ENCODE measurements at places on chromosomes 1 and 21.

DNA sequence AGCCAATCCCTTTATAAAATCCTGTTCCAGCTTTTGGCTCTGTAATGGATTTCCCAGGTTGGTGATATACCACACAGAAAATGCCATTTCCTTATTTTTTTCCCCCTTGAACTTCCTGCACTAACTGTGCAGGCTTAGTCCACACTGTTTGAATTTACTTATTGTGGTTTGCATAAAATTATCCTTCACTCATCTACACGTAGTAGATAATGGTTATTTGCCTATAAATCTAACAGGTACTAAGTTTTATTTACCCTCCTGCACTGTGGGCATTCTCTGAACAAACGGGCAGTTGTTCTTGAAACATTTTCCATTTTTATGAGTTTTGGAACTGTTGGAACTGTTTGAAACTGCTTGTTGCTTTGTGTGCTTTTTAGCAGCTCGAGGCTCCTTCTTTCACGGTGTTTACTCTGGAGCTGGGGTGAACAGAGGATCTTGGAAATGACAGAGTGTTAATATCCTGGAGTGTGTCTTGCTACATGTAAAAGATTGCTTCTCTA lies 23.0 kb upstream of the KIFAP3 start:
- no peak for DNase-seq

GRCh38 chr1:11379851-11380250 lies 99.1 kb upstream of the DISP3 start:
- DNase-seq = no peak

DNA sequence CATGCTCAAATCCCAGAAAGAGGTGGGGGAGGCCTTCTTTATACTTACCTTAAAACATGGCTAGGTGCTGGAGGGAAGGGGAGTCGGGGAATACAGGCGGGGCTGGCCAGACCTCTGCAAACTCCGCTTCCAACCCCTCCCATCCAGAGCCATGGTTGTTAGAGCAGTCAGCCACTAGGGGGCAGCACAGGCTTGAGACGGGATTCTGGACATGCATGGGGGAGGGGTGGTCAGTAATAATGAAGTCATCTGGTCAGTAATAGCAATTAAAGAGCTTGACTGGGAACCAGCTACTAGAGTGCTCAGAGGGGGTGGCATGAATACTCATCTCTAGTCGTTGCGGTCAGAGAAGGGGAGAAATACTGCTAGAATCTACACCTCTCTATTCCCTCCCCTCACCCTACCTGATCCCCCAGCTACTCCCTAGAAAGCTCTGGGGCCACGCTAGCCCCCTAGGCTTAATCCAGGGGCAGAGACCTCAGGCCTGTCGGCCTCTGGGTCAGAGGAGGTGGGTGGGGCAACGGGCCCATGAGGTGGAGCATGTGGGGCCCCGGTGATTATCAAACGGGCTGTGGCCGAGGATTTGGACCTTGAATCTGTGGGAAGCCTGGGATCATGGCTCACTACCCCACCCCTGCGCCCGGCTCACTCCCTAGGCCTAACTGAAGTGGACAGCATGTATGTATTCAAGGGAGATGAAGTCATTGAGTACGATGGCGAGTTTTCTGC lies 2.9 kb downstream of the CASQ1 start:
- DNase-seq = peak; percentile 84

DNA sequence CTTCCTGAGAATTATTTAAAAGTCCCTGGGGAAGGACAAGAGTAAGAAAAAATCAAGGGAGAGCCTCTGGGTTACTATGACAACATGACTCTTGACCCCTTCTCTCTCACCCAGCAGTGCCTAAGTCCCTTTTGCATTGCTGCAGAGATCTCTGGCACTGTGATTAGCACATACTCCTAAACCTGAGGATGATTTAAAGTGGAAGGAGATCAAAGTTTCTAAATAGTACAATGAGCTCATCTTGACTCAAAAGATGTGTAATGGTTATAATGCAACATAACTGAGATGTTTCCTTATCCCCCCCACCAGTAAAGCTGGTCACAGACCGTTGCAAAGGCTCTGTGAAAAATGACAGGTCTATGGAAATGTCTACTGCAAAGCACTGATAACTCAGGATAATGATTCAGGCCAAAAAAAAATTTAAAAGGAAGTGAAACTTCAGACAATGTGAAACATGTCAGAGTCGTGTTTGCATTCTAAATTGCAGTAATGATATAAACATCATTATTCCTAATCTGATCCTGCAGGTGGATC lies 519.2 kb downstream of the KIF26B start:
- DNase-seq = peak; percentile 37

DNA sequence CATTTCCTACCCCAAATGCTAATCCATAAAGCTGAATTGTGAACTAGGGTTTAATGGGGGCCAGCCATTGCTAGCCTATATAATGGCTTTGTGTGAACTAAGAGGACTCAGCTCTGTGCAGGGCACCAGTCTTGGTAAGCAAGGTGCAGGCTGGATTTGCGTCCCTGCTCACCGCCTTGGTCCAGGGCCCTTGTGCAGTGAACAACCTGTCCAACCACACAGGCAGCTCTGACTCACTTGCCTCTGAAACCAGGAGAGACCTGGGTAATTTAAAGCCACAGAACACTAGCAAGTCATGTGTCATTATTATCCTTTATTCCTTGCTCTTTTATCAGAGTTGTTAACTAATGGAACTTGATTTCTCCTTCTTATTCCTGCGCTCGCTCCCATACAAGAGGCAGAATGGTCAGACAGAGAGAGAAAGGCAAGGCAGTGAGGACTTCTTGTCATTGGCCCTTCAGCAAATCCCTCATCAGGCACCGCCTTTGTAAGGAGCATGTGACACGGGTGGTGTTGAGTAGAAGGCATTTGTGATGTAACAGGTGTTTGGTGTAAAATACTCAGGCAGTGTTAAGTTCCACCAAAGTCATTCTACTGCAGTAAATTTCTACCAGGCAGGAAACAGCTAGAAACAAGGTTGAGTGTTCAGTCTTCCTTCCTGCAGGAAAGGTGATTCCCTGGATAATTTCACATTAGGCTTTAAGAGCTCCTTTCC lies 67.3 kb upstream of the OLIG2 start:
- DNase-seq = no peak

- DNase-seq = no peak
Measured at GRCh38 chr21:39519835-39520234, 68.1 kb downstream of the SH3BGR start.

DNA sequence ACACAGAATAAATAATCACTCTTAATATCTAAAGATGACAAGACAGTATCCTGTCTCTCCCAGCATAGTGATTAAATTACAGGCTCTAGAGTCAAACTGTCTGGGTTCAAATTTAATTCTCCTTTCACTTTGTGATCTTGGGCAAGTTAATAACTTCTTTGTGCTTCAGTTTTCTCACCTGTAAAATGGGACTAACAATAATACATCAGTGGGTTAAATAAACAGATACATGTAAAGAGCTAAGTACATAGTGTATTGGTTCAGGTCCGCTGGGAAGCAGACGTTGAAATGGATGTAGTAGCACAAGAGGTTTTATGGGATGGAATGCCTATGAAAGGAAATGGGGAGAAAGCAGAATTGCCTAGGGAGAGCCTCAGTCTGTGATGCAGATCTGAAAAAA lies 10.7 kb downstream of the ZFYVE9 start:
- no peak for DNase-seq

DNA sequence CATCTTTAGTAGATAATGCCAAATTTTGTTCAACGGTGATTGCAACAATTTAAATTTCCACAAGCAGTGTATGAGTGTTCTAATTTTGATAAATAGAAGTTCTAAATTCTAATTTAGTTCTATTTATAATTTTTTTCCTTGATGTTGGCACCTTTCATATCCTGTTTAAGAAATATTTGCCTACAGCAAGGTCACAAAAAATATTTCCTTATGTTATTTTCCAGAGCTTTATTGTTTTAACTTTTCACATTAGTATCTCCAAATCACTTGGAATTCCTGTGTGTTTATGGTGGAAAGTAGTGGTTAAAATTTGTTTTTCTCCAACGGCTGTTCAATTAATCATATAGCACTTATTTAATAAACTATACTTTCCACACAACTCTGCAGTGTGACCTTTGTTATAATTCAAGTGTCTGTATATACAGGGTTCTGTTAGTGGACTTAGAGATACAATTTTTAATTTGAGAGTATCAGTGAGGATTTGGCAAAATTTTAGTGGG lies 94.3 kb upstream of the CD55 start:
- no peak for DNase-seq

DNA sequence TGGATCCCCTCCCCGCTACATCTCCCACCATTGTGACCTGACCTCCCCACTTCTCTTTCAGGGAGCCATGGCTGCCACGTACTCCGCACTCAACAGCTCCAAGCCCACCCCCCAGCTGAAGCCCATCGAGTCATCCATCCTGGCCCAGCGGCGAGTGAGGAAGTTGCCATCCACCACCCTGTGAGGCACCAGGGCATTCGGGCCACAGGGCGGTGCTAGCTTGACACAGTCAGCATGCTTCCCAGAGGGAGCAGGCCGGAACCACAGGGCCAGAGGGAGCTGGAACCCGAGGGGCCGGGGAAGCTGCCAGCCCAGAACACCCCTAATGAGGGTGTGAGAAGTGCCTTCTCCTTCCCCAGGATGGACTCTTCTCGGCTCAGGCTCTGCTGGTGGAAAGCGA lies 44.5 kb downstream of the RPS6KA1 start:
- DNase-seq = no peak

GRCh38 chr1:193952778-193953374 lies 766.5 kb upstream of the B3GALT2 start:
- DNase-seq = no peak

DNA sequence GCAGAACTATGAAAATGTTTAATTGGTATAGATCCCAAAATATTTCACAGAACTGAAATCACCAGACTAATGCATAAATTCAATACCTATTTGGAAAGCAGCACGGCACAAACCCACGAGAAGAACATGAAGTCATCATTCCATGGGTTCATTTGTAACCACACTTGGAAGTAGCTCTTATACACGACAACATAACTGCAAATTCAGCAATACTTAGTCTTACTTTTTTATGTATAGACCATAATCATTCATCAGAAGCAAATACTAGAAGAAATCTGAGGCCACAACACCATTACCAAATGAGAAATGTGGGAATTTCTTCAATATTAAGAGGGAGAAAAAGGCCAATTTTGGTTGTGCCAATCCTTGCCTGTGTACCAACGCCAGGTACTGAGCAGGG lies 4.2 kb upstream of the UBE2G2 start:
- no peak for DNase-seq

Data from B cell (primary cell).